B cell (primary cell): ENCODE measurements at places on chromosomes 2 and 18.

- DNase-seq, result peak; percentile 8
Measured at GRCh38 chr2:63903003-63903402, 61.3 kb downstream of the UGP2 start.

GRCh38 chr2:5540856-5541255, 151.3 kb upstream of the SOX11 start:
- DNase-seq, result no peak

- DNase-seq, result no peak
Measured at GRCh38 chr18:13871701-13872100, 43.6 kb downstream of the MC2R start.

DNA sequence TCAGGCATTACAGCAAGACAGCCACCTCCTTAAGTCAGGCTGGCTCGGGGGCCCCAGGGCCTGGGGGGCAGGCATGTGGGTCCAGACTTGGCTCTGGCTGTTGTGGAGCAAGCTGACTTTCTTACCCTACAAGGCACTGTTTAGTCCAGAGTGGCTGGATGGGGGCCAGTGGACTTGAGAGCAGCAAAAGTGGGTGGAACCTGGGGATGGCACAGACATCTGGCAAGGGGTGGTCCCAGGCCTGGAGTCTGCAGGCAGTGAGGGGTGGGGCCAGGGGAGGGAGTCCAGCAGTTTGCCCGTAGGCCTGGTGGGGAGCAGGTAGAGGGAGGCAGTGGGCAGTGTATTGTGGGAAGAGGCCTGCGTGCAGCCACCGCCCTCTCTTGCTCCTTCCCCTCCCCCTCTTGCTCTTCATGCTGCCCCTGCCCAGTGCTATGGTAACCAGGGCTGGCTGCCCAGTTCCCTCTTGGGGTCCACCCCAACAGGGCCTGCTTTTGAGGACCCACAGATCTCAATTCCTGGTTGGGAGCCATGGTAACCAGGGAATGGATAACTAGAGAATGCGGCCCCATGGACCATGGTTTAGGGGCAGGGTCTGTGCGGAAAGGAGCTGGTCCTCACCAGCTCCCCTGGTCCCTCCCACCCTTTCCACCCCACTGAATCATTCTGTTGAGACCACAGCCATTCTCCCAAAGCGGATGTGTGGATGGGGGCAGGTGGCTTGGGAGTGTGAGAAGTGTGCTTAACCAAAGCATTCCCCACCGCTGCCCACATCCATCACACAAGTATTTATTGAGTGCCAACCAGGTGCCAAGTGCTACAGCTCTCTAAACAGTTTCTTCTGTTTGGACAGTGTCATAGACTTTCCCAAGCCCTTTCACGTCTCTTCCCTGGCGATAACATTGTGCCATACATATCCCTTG, 19.3 kb downstream of the SPEG start:
- no peak for DNase-seq

GRCh38 chr18:11383381-11383780, 226.0 kb upstream of the SLC35G4 start:
- DNase-seq, result no peak
